Muscle of leg (tissue), 16 donors: ENCODE measurements at places on chromosomes 13 and 19. TPM values are rescaled to one million over a fixed set of nuclear protein-coding genes. Genes with fewer than 3 reads are reported as not detected.
A peak's percentile ranks its signal among the peaks of the same experiment; 100 is the strongest.

DNA sequence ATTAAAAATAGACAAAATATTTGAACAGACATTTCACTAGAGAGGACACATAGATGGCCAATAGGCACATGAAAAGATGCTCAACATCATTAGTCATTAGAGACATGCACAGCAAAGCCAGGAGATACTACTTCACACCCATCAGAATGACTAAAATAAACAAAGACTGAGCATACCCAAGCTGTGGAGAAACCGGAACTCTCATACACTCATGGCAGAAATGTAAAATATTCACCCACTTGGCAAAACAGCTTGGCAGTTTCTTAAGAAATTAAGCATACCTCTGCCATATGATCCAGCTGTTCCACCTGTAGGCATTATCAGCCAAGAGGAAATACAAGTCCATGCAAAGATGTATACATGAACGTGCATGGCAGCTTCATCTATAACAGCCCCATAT is 213.4 kb downstream of the TSHZ3 start:
- no peak for DNase-seq

DNA sequence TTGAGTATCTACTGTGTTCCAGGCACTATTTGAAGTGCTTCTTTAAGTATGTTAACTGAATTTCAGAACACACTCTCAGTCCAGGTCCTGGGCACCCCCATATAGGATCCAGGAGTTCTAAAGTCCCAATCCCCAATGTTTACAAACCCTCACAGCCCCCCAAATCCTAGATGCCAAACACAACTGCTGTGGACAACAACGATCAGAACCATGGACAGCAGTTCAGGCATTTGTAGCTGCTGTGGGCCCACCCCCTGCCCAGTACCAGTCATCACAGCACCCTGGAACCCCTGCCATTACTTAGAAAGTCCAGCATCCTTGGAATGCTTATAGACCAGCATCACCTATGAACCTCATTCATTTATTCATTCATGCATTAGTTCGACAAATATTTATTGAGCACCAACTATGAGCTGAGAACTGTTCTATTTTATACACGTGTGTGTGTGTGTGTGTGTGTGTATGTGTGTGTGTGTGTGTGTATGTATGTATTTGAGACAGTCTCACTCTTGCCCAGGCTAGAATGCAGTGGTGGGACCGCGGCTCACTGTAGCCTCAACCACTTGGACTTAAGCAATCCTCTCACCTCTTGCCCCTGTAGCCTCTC is 19.3 kb upstream of the SDHAF1 start:
- DNase-seq: peak; percentile 28

DNA sequence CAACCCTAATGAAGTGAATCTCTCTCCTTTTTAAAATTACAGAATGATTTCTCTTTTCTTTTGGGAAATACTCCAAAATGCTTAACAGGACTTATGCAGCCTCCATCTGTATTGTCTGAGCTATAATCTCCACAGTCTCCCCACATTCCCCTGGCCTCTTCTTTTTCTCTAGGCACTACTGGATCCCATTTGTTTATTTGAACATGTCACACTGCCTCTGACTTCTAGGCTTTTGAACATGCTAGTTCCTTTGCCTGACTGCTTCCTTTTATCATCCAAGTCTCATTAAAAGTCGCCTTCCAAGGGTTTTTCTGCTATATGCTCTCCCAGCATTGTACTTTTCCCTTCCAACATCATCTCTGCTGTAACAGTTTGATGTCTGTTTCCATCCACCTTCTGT is 548.7 kb downstream of the PCDH9 start:
- DNase-seq: peak; percentile 43

- DNase-seq: no peak
Observed at GRCh38 chr13:94318418-94318817, 161.1 kb downstream of the DCT start.

ZNF600 gene
- 2.8 TPM for total RNA-seq

ALOX5AP gene
- 3.6 TPM for total RNA-seq
